D341Med (cell line): ENCODE measurements at places on chromosomes 7 and 10.

GRCh38 chr7:112204499-112205342, 1.5 kb downstream of the DOCK4 start:
- no peak for DNase-seq

DNA sequence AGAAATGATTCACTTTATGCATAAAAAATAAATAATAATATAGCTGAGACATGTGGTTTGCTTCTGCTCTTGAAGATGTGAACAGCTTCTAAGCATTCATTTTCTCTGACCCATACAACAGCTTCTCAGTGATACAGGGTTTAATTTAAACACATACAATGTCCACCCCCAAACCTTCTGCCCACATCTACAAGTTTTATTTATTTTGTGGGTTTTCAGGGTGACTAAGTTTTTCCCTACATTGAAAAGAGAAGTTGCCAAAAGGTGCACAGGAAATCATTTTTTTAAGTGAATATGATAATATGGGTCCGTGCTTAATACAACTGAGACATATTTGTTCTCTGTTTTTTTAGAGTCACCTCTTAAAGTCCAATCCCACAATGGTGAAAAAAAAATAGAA, 17.2 kb downstream of the INHBA start:
- no peak for DNase-seq

DNA sequence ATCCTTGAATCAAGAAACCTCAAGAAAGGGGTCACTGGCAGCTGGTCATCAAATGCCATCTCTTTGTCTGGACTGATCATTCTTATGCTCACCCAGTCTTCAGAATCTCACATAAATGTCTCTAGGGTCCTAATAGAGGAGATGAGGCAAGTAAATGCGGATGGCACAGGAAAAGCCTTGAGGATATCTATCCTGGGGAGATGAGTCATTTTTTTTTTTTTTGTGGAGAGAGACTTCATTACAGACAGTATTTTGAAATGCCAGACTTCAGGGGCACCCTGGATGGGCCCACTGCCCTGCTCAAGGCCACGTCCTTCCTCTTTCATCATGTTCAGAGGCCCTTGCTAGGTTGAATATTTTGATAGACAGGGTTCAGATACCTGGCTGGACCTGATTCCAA, 19.5 kb upstream of the PLPP4 start:
- DNase-seq = no peak

GRCh38 chr7:149261316-149261828, 624 bp upstream of the ZNF783 start:
- no peak for DNase-seq

DNA sequence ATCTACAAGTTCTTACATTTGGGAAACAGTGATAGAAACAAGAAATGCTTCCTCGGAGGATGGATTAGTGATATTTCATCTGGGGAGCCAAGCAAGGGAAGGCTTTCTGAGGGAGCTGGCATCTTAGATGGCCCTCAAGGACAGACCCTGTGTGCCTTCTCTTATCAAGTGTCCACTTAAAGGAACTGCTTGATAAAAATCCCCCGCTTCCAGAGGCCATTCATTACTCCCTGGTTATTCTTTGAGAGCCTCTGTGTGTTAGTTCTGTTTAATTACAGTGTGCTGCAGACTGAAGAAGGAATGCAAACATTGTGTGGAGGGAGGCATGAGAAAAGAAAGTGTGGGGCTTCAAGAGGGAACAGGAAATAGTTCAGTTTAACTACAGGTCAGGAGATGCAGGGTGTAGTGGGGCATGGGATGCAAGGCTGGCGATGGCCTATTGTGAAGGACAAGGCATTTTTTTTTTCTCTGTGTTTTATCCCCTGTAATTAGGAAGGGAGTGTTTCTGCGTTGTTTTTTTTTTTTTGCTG, 145.4 kb downstream of the SNX10 start:
- no peak for DNase-seq

DNA sequence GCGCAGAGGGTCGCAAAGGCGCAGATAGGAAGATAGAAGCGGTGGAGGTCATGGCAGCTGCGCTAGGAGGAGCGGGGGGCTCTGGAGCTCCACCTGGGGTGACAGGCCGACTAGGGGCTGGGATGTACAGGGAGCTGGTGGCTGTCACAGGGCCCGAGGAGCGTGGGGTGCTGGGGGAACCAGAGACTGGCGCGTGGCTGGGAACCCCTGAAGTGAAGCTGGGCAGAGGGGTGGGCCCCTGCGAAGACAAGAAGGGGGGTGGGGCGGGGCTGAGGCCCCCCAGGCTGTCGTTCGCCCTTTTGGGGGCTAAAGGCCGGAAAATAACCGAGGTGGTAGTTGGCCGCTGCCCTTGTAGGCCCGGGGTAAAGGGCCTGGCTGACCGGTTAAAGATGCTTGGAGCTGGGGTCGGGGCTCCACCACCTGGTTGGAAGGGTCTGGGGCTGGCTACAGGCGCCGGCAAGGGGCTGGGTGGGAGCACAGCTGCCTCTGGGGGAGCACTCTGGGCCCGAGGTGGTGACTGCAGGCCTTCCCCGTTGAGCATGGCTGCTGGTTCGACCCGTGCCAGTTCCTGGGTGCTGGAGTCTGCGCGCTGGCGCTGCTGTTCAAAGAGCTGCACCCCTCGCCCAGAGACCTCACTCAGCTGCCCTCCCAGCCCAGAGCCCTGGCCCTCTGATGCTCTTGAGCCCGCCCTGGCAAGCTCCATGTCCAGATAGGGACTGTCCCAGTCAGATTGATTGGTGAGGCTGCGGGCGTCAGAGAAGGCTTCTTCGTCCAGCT, 6.8 kb upstream of the MYOZ1 start:
- DNase-seq = no peak

DNA sequence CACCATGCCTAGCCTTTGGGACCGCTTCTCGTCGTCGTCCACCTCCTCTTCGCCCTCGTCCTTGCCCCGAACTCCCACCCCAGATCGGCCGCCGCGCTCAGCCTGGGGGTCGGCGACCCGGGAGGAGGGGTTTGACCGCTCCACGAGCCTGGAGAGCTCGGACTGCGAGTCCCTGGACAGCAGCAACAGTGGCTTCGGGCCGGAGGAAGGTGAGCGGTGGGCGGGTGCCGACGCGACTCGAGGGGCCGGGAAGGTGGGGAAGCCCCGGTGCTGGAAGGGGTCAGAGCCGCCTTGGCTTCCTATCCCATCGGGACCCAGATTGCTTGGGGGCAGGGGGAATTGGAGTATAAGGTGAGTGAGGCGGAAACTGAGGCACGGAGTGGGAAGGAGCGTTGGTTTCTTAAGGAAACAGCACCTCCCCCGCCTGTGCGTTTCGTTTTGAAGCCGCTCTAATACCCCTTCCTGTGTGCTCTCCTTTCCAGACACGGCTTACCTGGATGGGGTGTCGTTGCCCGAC, 547 bp downstream of the DDIT4 start:
- no peak for DNase-seq

DNA sequence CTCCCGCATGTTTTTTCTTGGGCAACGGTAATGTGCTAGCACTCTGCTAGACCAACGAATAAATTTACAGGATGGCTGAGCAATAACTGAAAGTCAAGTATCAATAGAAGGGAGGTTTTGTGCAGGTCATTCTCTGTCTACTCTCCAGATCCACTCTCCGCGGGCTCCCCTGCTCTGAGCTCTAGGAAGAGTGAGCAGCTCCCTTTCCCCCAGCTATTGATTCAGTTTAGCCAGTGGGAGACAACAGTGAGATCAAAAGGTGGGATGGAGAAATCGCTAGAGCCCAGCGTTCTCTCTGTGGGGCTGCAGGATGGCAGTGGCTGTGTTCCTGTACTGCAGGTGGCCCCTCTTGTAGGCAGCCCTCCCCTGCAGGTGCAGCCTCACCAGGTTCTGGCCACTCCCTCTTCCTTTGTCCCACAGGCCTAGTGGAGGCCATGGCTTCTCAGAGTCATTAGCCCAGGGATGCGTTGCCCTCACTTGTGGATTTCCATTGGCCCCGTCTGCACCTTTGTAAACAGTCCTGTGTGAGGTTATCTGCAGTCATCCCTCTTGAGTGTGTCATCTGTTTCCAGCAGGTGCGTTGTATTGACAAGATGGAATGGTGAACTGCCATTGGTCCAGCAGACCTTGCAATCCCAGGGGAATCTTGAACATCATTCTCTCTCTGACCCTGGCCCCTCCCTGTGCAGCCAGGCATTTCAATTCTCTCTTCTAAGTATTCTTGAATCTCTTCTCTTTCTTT, 11.1 kb downstream of the MSRB2 start:
- no peak for DNase-seq

- no peak for DNase-seq
Measured at GRCh38 chr10:68043030-68043429, 32.1 kb downstream of the HERC4 start.

DNA sequence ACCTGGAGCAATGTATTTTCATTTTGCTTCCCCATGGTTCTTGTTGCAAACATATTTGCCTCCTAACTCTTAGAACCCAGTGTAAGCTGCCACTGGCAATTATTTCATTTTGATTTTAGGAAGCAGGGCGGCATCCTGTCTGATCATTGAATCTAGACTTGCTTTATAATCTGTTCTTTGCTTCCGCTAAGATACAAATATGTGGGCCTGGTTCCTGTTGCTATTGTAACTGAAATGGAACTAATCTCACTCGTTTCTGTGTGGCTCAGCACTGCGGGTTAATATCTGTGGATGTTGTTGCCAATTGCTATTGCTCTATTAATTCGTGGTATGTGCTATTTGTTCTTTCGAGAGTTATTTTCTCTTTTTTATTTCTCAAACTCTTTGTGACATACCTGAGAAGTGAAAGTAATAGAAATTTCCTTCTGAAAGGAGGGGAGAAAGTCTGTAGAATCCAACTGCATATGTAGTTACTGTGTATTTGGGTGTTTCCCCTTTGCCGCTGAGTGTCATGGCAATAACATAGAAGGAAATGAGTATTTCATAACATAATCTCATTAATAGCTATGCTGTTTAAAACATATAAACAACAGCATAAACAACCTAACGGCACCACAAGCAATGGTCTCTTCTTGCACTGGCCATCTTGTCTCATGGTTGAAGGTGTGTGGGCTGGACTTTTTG, 62.4 kb downstream of the FZD1 start:
- DNase-seq = no peak

- no peak for DNase-seq
Measured at GRCh38 chr7:29763266-29763665, 43.0 kb upstream of the WIPF3 start.
